ENCODE measurements at places on chromosomes 4 and X. TPM values are rescaled to one million over a fixed set of nuclear protein-coding genes. Genes with fewer than 3 reads are reported as not detected.

Gene IBSP
- total RNA-seq: not detected

Gene XKRX
- total RNA-seq: under 0.01 TPM

Gene TCP11X2
- total RNA-seq: not detected

Gene C4orf51
- not detected for total RNA-seq

Gene TKTL1
- not detected for total RNA-seq

Gene GIMD1
- total RNA-seq: not detected

Gene VCX3B
- not detected for total RNA-seq

Gene GAGE12D
- total RNA-seq: not detected

Gene UGT2B17
- not detected for total RNA-seq

Gene MXRA5
- total RNA-seq: 0.13 TPM

Gene LRIT3
- total RNA-seq: not detected

Gene NRK
- total RNA-seq: 1.2 TPM

Gene HTRA3
- total RNA-seq: 1.8 TPM

Gene CRLF2
- not detected for total RNA-seq

Gene RRH
- not detected for total RNA-seq

Gene TMSB15B
- total RNA-seq: 1.6 TPM

Gene EGF
- 0.13 TPM for total RNA-seq

All from aortic smooth muscle cell (primary cell).